ENCODE measurements at places on chromosomes 12 and 14. TPM values are rescaled to one million over a fixed set of nuclear protein-coding genes. Genes with fewer than 3 reads are reported as not detected.

- DNase-seq = no peak
These were observed 27.8 kb downstream of the SLC25A47 start for GRCh38 chr14:100350986-100351385.

DNA sequence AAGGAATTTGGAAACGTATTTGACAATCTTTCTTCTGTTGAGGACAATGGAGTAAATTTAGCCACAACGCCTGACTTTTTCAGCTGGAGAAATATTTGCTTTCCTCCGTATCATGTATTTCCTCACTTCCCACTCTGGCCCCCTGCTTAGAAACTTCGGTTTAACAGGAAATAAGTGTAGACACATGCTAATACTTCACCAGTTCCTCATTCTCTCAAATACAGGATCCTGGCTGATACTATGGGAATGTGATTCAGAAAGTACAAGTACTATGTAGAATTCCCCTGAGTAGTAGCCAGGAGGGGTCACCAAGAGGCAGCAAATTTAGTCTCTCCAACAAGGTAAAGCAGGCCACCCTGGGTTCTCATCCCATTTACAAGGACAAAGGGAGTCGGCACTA, 58.0 kb downstream of the FAR2 start:
- DNase-seq = no peak

DNA sequence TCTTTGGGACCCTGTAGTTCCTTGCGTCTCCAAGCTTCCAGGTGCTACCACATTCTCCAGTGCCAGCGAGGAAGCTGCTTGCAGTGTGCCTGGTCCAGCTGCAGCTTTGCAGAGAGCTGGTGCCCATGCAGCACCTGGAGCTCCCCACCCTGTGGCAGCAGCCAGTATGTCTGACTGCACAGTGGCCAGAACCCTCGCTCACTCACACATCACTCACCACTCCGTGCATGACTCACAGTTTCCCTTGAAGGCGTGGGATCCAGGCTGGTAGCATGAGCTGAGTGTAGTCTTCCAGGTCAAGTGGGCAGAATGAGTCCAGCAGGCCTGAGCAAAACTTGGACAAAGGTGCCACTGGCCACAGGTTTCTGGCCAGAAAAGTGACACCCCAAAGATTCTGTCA, 33.6 kb downstream of the SDR9C7 start:
- no peak for DNase-seq

- DNase-seq = no peak
These were observed 2.3 kb downstream of the TULP3 start for GRCh38 chr12:2893007-2893406.

Gene TAS2R9
- total RNA-seq = not detected

Gene DCN
- 1,553 TPM for total RNA-seq

Gene NPC2
- 165 TPM for total RNA-seq
